ENCODE measurements at places on chromosomes 6 and 20. TPM values are rescaled to one million over a fixed set of nuclear protein-coding genes. Genes with fewer than 3 reads are reported as not detected.

The IRAK1BP1 gene
- total RNA-seq = 0.71 TPM

The SNAP91 gene
- 0.08 TPM for total RNA-seq

The LTA gene
- total RNA-seq = not detected

The BPIFB2 gene
- not detected for total RNA-seq

The GJA10 gene
- total RNA-seq = not detected

The GSS gene
- 56.7 TPM for total RNA-seq

The AIF1 gene
- not detected for total RNA-seq

The BANF2 gene
- total RNA-seq = not detected

The KCNB1 gene
- total RNA-seq = 0.44 TPM

The TAP2 gene
- 15.5 TPM for total RNA-seq

The OTOR gene
- total RNA-seq = not detected

The NOTCH4 gene
- 0.61 TPM for total RNA-seq

The TREML1 gene
- not detected for total RNA-seq

The GINS1 gene
- total RNA-seq = 29.4 TPM

The TP53TG5 gene
- total RNA-seq = not detected

The OR2B6 gene
- 0.15 TPM for total RNA-seq

The C20orf141 gene
- not detected for total RNA-seq

The ARMC2 gene
- total RNA-seq = 1.9 TPM

The METTL24 gene
- total RNA-seq = not detected

The TMEM244 gene
- total RNA-seq = not detected

Measured in A549 treated with CpdA at 1 μM for 4 hours (cell line).